ENCODE measurements at places on chromosomes 6 and 20.

DNA sequence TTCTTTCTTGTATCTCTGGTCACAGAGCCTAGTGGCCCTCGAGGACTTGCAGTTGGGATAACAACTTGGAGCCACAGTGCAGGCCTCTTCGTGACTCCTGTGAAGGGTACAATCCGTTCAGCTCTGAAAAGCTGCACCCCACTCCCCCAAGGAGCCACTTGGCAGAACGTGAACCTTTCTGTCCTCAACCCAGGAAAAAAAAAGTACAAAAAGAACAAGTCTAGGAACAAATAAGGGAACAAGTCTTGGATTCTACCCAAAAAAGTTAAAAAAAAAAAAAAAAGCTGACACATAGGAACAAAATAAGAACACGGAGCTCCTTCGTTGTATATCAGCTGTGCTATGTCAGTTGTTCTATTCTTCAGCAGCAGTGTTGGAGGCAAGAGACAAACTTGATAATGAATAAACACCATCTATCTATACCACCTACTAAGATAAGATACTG, 77.9 kb upstream of the TULP1 start:
- DNase-seq, result no peak

GRCh38 chr6:39791850-39792539, at the start of gene DAAM2:
Gene DAAM2, plus strand, starts transcription at chr6:39792376. Its CDS starts 63,927 bp downstream, at chr6:39856303.
- peak; percentile 4 for DNase-seq

GRCh38 chr20:50682065-50682464, 9.3 kb downstream of the RIPOR3 start:
- no peak for DNase-seq

- DNase-seq, result no peak
These were observed 407.6 kb downstream of the HTR1B start for GRCh38 chr6:77055711-77056110.

GRCh38 chr6:30554962-30555815, 1.1 kb downstream of the GNL1 start:
- no peak for DNase-seq

- peak; percentile 66 for DNase-seq
These were observed 185.4 kb downstream of the BCAS1 start for GRCh38 chr20:53884859-53885541.

GRCh38 chr20:15289337-15289736, 951.9 kb upstream of the FLRT3 start:
- DNase-seq, result no peak

DNA sequence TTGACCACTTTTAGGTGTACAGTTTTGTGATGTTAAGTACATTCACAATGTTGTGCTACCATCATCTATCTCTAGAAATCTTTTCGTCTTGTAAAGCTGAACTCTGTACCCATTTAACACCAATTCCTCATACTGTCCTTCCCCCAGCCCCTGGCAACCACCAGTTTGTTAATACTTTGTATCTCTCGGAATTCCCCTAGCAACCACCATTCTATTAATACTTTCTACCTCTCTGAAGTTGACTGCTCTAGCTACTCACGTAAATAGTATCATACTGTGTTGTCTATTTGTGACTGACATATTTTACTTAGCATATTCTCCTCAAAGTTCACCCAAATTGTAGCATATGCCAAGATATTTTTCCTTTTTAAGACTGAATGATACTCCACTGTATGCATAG, 82.3 kb upstream of the CLDN20 start:
- no peak for DNase-seq

- DNase-seq, result peak; percentile 12
These were observed at the start of gene AKAP12 for GRCh38 chr6:151239603-151240035. Gene AKAP12, plus strand, starts transcription at chr6:151239967. Its CDS starts 596 bp downstream, at chr6:151240563.

- DNase-seq, result peak; percentile 48
These were observed 42.3 kb upstream of the PTPN1 start for GRCh38 chr20:50467718-50468356.

- no peak for DNase-seq
These were observed 151.3 kb upstream of the BEND6 start for GRCh38 chr6:56803594-56803993.

DNA sequence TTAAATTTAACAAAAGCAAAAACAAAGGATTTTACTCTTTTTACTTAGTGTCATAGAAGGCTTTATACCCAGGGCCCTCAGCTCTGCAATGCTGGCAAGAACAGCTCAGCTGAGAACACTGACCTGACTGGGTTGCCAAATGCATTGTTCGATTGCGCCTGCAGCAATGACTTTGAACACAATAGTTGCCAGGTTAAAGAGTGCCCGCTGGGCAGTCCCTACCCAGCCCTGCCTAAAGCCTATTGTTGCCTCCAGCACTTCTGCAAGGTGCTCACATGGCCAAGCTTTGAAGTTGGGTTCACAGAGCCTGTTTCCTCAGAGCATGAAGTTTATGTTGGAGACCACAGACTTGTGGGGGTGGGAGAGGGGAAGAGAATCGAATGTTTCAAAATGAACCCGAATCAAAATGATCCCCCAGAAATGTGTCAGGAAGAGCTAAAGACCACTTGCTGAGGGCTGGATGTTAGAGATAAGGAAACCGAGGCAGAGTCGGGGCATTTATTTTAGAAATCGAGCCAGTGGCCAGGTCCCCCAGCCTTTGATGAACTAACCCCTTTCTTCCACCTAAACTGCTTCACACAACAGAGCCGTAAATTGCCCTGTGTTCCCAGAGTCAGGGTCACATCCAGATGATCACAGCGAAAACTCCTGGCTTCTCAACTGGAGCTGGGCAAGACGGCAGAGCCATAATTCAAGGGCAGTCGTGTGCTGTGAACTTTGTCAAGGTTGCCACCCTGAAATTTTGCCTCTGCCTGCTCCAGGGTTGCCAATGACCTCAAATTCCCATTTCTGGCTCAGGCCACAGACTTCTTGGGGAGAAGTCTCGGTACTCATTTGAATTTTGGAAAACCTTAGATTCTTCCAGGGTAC, 55.0 kb downstream of the FOXA2 start:
- DNase-seq, result no peak

GRCh38 chr20:57319584-57319983, 10.0 kb upstream of the SPO11 start:
- DNase-seq, result no peak

GRCh38 chr20:32028647-32029372, 18.6 kb downstream of the CCM2L start:
- DNase-seq, result no peak

DNA sequence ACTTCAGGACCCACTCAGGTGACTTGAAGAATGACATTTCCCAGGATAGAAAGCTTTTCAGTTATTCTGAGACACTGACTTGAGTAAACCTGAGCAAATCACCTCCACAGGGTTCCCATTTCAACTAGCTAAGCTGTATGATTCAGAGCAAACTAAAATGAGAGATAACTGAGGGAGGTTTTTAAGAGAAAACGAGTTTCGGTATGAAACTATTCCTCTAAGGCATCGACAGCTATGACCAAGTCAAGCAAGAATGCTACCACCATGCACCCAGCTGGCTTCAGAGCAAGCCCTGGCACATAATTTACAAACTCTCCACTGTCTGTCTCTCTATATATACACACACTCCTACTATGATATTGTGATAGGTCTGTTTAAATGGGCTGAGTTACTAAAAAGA, 75.4 kb downstream of the PERP start:
- no peak for DNase-seq

DNA sequence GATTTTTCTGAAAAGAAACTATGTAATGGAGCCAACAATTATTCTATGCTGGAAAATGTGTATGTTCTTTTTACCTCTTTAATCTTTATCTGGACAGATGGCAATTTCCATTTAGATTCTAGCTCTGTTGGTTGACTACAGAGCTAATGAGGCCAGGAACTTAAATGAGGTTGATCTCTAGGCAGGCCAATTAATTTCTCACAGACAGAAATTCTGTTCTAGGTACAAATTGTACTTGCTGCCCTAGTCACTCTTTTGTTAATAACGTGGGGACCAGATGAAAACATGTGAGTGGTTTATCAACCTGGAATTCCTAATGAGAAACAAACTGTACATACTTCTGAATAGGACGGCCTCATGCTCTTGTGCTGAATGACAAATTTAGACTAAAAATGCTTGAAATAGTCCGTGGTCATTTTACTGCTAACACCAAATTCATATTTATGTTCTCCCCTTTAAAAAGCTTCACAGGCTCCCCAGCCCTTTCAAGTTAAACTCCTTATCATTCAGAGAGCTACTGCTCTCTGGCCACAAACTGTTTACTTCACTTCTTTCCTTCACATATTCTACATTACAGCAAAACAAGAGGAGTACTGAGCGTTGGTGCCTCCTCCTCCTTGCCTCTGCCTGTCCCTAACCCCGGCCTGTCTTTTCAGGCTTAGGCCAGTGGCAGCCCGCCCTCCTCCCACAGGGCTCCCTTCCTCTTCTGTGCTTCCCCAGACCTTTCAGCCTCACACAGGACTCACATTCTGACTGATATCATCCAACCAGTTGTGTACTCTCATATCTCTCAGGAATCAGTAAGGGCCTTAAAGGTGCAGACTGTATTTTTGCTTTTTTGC, 41.4 kb downstream of the DTNBP1 start:
- DNase-seq, result peak; percentile 22

DNA sequence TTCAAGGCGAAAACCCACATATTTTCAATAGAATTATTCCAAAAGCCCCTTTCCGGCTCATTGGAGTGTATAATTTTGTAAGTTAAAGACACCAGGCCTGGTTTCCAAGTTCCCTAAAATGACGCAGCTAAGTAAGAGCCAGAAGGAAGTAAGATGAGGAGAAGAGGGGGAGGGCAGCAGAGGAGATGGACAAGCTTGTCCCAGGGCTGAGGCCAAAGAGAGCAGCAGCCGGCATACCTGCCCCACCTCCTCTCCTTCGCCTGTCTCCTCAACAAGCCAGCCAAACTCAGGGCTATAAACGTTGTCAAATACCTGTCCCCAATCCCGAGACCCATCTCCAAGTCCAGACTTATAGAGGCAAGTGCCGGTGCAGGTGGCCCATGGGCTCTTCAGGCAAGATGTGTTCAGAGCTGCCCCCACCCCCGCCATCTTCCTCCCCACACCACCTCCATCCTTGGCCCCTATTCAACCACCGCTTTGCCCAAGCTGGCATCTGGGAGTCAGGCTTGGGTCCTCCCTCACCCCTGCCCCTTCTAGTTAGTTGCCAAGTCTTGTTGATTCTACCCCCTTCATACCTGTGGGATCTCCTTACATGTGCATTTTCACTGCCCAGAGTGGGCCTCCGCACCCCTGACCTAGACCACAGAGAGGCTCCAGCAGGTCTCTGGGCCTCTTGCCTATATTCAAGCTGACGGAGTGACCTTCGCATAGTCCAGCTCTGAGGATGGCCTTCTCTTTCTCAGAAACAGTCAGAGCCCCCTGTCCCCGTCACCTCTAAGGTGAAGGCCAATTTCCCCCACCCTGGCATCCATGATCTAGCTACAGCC, 75.7 kb upstream of the SIRPA start:
- DNase-seq, result no peak

DNA sequence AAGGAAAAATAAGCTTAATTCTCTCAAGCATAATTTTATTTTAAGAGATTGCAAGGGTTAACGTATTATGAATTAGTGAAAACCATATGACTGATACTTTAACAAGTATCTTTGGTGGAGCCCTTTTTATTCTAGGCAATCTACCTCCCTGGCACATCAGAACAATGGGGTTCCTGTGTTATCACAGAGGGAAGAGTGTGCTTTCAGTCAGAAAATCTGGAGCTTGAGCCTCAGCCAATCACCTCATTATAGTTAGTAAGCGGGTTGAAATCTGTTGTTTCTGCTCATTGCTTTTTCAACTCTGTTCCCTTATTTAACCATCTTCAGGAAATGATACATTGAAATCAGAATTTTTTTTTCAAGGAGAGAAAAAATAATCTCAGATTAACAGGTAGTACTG, 391 bp downstream of the ADGRF1 start:
- DNase-seq, result no peak

GRCh38 chr6:163170294-163170883, 244.1 kb upstream of the QKI start:
- DNase-seq, result peak; percentile 62

GRCh38 chr20:50315586-50316551, 125.2 kb downstream of the CEBPB start:
- no peak for DNase-seq

- DNase-seq, result no peak
These were observed 120.9 kb downstream of the TIAM2 start for GRCh38 chr6:155115893-155116570.

DNA sequence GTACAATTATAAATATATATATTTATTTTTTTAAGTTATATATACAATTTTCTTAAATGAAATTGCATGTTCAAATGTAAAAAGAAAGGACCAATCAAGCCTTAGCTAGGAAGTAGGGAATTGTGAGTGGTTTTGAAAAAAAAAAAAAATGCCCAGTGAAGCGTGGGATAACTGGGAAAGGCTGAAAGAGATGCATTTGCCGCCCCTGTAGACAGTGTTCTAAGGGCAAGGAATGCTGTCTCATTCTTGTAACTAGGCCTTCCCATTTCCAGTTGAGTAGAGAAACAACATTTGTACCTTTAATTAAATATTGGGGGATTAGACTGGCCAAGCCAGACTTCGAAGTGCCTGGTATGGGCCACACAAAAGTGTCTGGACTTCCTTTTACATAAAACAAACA, 430.1 kb upstream of the SLC35B3 start:
- DNase-seq, result no peak

DNA sequence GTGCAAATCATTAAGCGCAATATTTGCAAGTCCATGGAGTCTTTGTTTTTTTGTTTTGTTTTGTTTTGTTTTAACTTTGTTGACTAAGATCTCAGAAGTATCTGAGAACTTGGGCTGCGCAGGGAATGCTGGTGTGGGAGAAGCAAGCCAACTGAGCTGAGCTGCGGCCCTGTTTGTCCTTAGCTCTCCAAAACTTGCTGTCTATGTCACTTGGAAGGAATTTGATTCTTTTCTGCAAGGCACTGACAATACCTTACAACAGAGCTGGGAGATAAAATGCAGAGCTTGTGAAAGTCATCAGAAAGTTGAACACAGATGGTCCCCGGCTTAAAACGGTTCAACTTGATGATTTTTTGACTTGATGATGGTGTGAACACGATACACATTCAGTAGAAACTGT, 5.4 kb downstream of the SLC22A23 start:
- DNase-seq, result no peak

DNA sequence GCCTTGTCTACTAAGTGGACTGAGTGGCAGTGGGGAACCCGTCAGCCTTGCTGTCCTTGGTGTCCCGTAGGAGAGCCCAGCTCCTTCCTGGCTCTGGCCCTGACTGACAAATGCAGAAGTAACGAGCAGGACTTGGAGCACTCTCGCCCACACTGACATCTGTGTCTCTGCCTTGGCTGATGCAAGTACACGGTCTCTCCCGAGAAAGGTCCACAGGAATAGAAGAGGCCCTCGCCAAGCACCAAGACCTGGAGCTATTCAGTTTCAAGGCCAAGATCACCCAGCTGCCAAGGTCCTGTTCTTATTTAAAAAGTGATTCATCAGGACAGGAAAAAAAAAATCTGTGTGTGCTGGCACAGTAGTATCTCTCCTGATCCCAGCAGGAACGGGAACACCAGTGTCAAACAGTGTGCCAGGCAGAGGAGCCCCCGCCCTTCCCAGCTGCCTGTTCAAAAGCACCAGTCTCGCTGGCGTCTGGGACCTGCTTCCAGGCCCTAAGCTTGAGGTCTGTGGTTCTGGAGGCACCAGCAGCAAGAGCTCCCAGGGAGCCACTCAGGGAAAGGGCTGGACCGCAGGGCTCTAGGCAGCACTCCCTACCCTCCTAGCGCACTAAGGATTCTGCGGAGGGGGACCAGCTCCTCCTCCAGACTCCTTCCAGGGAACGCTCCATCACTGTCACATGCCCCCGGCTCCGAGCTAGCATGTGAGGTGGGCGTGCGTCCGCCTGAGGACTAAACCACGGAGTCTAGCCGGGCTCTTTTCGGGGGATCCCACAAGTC, 376.9 kb downstream of the RNGTT start:
- no peak for DNase-seq

- no peak for DNase-seq
These were observed 39.6 kb upstream of the AFDN start for GRCh38 chr6:167786853-167787675.

- no peak for DNase-seq
These were observed 147.4 kb upstream of the HTR1E start for GRCh38 chr6:86789779-86790411.

All from activated CD4-positive, alpha-beta T cell treated with anti-CD3 and anti-CD28 coated beads for 48 hours (primary cell).